Type B pancreatic cell (in vitro differentiated cells): ENCODE measurements at places on chromosomes 1 and 21. TPM values are rescaled to one million over a fixed set of nuclear protein-coding genes. Genes with fewer than 3 reads are reported as not detected.

TNFSF4 gene
- total RNA-seq: 0.58 and 0.93 TPM in 2 replicates

DNA sequence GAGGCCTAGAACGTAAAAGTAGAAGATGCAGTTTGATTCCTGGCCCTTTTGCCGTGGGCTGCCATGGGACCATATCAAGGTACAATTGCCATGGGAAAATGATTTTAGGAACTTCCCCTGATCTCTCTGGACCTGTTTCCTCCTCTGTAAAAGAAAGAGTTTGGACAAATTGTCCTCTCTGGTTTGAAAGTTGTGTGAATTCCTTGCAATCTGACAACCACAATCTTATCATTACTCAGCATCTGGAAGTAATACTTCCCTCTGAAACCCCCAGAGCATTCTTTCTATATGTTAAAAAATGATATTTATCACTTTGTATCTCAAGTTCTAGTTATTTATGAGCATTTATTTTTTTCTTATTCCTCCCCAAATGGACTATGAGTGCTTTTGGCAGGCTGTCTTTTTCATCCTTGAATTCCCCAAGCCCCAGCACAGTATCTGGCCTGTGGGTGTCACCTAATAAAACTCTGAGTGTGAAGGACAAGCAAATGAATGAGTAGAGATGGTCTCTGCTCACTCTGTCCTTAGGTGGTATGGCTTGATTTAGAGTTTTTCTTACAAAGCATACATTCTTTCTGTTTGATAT, 181.1 kb downstream of the DYRK1A start:
- DNase-seq: no peak

SLC1A7 gene
- total RNA-seq: not detected in 2 replicates

GPR61 gene
- total RNA-seq: not detected in 2 replicates

KAZN gene
- 21.9 and 33.7 TPM in 2 replicates for total RNA-seq

- DNase-seq: no peak
Observed at GRCh38 chr21:39288987-39289386, 24.4 kb downstream of the BRWD1 start.

- peak; percentile 76 for DNase-seq
Observed at GRCh38 chr1:7783178-7783711, 846 bp upstream of the PER3 start.

CRYAA gene
- total RNA-seq: not detected in 2 replicates

GRCh38 chr1:240413732-240414131, 198.2 kb downstream of the GREM2 start:
- no peak for DNase-seq

ANGPTL3 gene
- 2.2 and 2.6 TPM in 2 replicates for total RNA-seq

GRCh38 chr1:113320972-113321680, 69.2 kb upstream of the MAGI3 start:
- DNase-seq: no peak

- no peak for DNase-seq
Observed at GRCh38 chr1:156246241-156246780, 1.5 kb downstream of the PAQR6 start.
